Activated CD4-positive, alpha-beta T cell treated with anti-CD3 and anti-CD28 coated beads, Interleukin-2, amount 50 U/mL, for 48 hours (primary cell): ENCODE measurements at places on chromosomes 2 and 18.

DNA sequence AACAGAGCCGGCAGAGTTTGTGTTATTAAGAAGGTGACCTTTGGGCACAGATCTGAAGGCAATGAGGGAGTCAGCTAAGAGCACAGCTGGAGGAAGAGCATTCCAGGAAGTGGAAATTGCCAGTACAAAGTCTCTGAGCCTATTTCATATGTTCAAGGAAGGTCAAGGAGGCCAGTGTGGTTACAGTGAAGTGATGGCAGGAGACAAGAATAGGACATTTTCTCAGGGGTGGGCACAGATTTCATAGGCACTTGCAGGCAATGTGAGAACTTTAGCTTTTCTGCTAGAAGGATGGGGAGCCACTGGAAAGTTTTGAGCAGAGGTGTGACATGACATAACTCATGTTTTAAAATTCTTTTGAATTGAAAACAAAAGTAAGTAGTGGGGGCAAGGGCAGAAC lies 50.3 kb downstream of the ARHGAP25 start:
- no peak for DNase-seq

DNA sequence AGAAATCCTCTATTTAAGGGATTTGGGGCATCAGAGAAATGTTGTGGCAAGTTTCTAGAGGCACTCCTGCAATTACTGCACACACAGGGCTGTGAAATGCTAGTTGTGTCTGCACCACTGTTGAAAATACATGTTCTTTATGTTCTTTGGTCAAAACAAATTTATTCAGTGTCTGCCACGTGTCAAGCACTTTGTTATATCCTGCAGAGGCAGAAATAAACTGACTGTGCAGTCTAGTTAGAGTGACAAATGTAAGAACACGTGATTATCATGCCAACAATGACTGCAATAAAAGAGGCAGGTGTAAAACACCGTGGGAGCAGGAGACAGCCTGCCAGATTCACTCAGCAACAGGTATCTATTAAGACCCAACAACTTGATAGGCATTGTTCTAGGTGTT lies 423.3 kb downstream of the LRP1B start:
- no peak for DNase-seq

- DNase-seq, result no peak
These were observed 604 bp downstream of the COQ10B start for GRCh38 chr2:197453914-197454398.

GRCh38 chr2:235041918-235042575 lies 90.2 kb downstream of the SH3BP4 start:
- DNase-seq, result no peak

- DNase-seq, result no peak
These were observed 452.5 kb upstream of the CHAC2 start for GRCh38 chr2:53315149-53315548.

GRCh38 chr2:238265605-238266004 lies 22.8 kb downstream of the PER2 start:
- no peak for DNase-seq

- no peak for DNase-seq
These were observed 97.1 kb upstream of the ZNF521 start for GRCh38 chr18:25449046-25449445.

GRCh38 chr2:105575499-105576025 lies 169.2 kb upstream of the NCK2 start:
- DNase-seq, result no peak

GRCh38 chr18:55334875-55335274 lies 253.1 kb downstream of the TCF4 start:
- no peak for DNase-seq

- no peak for DNase-seq
These were observed 923.8 kb downstream of the LRP1B start for GRCh38 chr2:141207036-141207385.

DNA sequence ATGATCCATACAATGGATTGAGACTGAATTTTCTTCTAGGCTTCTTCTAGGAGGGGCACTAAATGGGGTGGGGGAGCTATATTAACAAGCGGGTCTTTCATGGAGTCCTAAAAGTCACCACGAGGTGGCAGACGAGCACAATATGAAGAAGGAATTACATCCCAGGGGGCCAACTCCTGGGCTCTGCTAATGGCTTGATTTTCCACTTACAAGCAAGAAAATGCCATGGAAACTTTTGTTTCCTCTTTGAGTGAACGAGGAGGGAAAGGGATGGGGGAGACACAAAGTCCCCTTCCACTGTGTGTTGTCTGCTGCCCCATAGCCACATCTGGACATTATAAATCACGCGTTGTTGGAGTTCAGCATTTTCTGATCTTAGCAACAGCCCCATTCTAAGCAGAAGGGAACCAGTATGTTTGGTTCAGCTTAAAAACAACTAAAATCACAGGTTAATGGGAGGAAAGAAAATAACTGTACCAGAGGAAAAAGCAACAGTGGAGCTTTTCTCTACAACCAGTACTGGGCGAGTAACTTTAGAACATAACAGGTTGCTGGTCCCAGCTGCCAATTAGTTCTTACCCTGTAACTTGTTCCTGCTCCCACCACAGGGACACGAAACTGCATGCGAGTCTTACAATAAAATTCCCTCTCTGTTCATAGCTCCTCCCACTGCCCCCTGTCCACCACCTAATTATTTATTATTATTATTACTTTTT lies 285.0 kb upstream of the PARD3B start:
- DNase-seq, result peak; percentile 33

- no peak for DNase-seq
These were observed 221.6 kb downstream of the LPIN1 start for GRCh38 chr2:11967946-11968465.

DNA sequence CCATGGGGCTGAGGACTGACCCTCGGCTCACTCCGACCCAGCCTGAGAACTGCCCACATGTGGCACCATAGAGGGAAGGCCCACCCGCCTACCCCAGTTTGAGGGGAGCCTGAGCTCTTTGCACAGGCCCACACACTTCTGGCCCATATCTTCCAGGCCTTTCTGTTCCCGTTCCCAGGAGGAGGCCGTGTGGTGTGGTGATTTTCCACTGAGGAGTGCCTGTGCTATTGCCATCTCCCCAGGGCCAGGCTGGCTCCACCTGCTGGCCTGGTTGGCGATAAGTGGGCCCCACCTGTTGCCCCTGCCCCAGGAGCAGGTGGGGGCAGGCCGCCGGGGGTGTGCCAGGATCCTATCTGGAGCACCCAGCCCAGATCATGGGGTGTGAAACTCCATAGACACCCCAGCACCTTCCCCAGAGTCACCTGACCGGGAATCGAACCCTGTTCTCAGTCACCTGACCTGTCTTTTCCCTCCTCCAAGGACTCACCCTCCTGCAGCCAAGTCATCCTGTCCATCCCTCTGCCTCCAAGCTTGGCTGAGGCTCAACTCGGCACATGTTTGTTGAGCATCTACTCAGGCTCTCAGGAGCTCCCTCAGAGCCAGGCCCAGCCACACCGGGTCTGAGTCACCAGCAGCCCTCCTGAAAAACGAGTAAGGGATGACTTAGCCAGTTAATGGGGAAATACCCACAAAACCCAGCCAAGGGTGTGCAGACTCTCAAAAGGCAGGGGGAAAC lies 120.1 kb downstream of the CYP26B1 start:
- DNase-seq, result no peak

DNA sequence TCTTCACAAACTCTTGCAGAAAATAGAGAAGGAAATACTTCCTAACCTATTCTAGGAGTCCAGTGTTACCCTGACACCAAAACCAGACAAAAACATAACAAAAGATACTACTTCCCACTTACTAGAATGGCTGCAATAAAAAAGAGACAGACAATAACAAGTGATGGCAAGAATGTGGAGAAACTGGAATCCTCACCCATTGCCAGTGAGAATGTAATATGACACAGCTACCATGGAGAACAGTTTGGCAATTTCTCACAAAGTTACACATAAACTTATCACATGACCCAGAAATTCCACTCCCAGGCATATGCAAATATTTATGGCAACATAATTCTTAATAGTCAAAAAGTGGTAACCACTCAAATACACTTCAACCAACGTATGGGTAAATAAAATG lies 209.8 kb upstream of the CTAGE1 start:
- DNase-seq, result no peak

DNA sequence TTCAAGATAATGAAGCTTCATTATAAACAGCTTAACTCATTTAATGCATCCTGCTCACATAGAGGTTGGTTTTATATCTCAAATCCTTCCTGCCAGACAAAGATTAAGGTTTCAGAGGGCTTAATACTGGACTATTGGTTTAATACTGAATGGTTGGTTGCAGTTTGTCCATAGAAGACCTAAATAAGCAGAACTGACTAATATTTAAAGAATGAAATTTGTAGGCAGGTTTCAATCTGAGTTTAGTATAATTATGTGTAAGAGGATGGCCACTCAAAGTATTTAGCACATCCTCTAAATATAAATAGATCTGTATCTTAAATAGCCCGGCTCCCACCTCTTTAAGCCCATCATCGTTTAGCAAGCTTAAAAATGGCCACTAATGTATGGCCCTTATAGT lies 92.5 kb downstream of the EPB41L5 start:
- DNase-seq, result no peak

- no peak for DNase-seq
These were observed 242.4 kb upstream of the SALL3 start for GRCh38 chr18:78737006-78737915.

DNA sequence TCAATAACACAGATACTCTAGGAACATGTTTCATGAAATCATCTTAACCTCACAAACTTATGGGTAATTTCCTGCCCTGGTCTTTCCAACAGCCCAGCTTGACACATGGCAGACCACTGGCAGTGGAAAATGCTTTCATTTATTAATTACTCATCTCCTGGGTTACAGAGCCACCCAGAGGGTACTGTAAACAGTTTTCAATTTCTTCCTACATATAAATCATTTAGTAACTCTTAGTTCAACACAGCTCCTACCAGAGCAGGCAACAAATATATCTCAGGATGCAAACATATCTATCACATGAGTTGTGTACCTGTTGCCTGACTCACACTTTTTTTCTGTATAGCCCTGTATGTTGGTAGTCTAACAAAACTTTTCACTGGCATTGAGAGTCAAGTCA lies 99.2 kb upstream of the VRK2 start:
- DNase-seq, result no peak

- no peak for DNase-seq
These were observed 496.9 kb upstream of the VRK2 start for GRCh38 chr2:57549642-57550102.

- DNase-seq, result no peak
These were observed 11.7 kb upstream of the NABP1 start for GRCh38 chr2:191666226-191666625.

DNA sequence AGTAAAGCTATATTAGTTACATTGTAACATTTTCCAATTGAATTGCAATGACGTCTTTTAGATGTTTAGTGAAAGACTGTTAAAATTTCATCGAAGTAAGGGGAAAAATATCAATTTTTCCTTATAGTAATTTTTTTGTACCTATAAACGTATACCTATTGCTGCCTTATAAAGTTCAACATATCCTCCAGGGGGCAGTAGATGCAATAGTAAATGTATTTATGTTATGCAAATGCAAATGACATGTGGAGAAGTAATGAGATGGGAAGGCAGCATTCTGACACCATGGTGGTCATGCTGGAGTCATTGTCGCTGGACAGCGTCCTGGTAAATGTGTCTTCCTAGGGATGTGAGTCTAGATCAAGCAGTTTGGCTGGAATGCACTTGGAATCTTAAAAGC lies 38.7 kb downstream of the MSTN start:
- no peak for DNase-seq

DNA sequence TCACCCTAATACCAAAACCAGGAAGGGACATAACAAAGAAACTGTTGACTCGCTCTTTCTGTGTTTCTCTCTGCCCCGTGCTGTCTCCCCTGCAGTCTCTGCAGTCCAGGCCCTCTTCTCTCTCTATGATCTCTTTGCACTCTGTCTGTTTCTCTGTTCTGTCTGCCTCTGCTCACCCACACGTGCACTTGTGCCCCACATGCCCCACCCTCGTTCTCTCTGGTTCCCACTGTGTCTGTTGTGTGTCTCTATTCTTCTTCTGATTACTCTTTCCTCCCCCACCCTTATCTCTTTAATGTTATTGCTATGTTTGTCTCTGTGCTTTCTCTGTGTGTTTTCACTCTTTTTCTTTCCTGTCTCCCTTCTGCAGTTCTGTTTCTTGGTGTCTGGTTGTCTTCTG lies 54.0 kb downstream of the NAT8 start:
- no peak for DNase-seq

DNA sequence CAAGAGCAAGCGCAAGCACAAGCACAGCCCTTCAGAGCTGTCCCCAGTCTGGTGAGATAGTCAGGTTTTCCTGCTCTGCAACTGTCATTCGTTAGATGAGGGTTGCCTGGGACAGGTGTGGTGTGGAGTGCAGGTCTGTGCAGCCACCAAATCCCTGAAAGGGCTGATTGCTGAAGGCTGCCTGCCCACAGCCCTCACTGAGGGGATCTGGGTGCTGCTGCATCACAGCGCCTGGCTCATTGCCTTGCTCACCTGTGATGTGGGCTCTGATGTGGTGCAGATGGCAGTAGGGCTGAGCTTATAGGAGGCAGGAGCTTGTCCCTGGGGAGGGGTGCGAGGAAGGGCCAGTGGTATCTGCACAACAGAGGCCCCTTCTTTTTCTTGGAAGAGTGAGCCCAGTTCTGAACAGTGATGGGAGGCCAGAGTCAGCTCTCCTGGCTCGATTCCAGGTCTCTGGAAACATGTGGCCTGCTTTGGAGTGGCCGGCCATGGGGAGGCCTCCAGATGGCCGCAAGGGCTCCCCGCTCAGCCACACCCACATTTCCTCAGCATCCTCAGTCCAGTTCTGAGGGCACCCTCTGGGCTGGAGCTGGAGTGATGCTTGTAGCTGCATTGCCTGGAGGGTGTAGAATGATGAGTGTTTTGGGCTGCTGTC lies 11.4 kb downstream of the UBE2F start:
- DNase-seq, result no peak

DNA sequence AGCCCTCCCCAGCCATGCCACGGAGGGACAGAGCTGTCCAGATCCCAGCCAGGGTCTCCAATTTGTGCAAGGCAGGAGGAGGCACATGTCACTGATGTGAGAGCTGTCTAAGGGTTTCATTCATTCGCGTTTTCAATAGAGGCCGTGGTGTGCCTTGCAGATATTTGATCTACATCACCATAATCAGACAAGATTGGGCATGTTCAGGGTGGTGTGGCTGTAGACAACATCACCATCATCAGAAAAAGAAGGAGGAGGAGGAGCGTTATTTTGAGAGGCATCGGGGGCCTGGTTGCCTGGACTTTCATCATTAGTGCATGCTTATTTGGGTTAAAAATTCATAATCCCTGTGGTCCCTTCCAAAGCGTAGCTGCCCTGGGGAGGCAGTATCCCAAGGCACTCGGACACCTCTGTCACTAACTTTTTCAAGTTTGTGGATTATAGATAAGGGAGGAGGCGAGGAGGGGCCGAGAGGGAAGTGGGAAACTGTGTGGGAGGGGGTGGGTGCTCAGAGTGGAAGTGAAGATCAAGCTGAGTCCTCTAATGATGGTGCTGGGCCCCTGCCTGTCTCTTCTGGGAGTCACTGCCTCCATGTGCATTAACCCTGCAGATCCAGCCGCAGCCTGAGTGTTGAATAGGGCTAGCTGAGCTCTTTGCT lies 194.1 kb downstream of the CTIF start:
- DNase-seq, result no peak

DNA sequence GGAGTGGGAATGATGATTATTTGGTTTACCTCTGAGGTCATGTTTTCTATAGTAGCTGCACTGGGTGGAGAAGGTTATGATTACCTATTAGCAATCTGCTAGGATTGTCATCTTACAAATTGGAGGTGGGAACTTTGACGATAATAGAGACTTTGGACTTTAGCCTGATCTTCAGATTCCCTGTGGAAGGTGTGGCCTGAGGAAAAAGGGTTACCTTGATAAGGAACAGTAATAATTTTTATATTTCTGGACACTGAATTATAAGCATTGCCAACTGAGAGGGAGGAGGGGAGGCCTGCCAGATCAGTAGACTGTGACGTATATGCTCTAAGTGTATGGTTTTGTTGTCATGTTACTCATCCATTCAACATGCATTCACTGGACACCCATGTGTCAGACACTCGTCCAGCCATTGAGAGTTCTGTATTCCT lies 183.4 kb upstream of the FOSL2 start:
- no peak for DNase-seq
